CD4-positive, alpha-beta memory T cell (primary cell): ENCODE measurements at places on chromosomes 11 and 22. TPM values are rescaled to one million over a fixed set of nuclear protein-coding genes. Genes with fewer than 3 reads are reported as not detected.

The VEGFB gene
- total RNA-seq: 97.3 TPM

The VWCE gene
- 0.38 TPM for total RNA-seq

The EED gene
- total RNA-seq: 51.0 TPM

The OR51B5 gene
- total RNA-seq: not detected

The ESAM gene
- total RNA-seq: 1.5 TPM

The LRRN4CL gene
- 0.11 TPM for total RNA-seq

The OR6A2 gene
- total RNA-seq: not detected

DNA sequence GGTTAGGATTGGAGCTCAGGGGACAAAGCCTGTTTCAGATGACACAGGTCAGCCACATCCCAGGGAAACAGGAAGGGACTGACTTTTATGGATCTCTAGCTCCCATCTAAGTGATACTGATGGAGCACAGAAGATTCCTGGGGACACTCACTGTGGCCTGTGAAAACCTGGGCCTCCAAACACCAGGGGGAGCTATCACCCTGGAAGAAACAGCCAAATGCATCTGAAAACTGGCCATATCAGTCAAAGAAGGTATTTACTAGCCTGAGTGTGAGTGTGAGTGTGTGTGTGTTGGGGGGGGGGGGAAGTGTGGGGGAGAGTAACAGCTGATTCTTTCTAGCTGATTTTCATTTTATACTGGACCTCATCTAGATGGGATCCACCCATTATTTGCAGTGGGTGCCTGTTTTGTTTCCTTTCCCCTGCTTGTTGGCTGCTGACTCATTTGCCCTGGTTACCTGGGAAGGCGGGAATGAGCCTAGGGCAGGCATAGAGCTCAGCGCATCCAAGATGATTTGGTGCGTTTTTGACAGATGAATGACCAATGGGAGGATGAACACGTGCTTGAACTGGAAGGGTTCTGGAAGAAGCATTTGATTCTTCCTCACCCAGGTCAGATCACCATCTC is 284.0 kb downstream of the KIRREL3 start:
- DNase-seq: no peak

DNA sequence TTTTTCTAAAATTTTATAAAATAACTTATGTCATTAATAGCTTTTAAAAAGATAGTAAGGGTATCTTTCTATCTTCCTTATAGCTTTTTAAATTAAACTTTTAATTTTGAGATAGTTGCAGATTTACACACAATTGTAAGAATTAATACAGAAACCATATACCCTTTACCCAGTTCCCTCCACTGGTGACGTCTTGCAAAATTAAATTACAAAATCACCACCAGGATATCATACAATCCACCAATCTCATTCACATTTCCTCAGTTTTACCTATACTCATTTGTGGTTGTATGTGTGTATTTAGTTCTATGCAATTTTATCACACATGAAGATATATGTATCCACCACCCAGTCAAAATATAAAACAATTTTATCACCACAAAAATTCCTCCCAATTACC is 10.0 kb downstream of the SBF2 start:
- no peak for DNase-seq

DNA sequence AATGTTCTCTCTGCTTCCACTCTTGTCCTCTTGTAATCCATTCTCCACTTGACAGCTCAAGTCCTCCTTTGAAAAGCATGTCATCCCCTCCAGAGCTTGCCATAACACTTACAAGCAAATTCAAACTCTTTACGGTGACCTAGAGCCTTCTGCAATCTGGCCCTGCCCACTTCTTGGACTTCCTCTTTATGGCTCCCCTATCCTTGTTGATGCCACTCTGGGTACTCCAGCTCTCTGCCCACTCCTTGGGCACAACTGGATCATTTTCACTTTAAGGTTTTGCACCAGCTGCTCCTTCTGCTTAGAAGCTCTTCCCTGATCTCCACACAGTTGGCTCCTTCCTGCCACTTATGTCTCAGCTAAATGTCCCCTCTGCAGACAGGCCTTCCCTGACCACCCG is 217.9 kb downstream of the DSCAML1 start:
- DNase-seq: no peak

GRCh38 chr11:3867209-3868091 is 12.0 kb downstream of the STIM1 start:
- no peak for DNase-seq

DNA sequence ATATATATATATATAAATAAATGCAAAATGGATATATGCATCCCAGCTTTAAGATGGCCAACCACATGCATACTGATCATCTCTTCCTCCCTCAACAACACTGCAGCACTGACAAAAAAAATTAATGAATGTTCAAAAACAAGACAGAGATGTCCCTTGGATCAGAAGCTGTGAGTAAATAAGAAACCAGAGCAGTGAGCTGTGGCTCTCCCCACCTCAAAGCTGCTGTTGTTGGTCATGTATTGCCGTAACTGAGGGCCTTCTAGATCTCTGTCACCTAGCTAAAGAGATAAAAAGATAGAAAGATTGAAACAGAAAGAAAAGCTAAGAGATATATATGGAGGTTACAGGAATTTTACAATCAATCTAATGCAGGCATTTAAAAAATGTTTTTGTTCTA is 15.5 kb upstream of the TMEM135 start:
- no peak for DNase-seq

GRCh38 chr11:118914987-118915386 is 10.7 kb downstream of the BCL9L start:
- DNase-seq: no peak

- DNase-seq: no peak
Measured at GRCh38 chr22:46119093-46119728, 31.1 kb upstream of the PPARA start.

DNA sequence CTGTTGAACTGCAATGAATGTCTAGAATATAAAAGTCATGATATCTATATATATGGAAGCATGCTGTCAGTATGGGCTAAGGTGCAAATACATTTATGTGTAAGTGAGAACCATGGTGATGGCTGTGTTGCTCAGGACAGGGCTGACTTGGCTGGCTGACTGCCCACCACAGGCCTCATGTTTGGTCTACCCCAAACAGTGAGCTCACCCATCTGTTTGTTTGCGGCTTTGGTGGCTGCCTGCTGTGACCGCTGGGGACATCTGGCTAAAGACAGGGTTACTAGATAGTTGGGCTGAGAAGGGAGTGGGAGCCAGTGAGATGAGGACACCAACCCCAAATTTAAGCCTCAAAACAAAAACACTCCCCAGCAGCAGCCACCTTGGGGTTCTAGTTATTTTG is 6.3 kb downstream of the CD44 start:
- DNase-seq: no peak

DNA sequence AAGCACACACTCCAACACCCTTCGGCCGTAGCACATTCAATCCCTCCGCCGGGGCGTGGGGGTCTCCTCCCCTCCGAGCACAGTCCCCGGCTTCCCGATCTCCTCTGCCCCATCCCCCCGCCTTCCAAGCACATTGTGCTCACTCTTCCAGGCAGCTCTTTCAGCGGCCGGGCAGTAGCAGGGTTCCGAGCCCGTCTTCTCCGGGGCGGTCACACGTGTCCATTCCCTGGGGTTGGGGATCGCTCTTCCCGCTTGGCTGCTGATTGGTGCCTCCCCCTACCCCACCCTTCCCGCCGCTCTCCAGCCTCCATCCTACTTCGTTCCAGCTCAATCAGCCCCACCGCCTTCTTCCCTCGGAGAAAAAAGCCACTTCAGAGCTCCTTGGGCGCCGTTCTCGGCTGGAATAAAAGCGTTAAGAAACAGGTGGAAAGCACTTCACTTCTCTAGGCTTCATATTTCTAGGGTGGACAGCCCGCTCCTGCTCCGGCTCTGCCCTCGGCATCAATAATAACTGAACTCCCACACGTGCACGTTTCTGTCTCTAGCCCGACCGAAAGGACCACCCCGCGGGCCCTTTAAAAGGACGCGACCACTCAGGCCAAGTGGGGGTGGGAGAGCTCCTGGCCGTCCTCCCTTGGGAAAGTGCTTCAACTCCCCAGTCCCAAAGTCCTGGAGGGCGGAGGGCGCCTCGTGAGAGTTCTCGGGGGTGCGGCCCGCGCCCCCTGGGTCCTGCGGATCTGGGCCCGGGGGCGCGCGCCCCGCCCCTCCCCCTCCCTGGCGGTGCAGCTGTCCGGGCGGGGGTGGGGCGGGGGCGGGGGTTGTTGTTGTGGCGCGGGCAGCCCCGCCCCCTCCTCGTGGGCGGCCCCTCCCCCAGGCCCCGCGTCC is 464 bp upstream of the CECR2 start:
- DNase-seq: no peak

GRCh38 chr11:116661056-116661455 is 111.7 kb downstream of the BUD13 start:
- no peak for DNase-seq

GRCh38 chr11:69105461-69106030 is 50.2 kb upstream of the SMIM38 start:
- no peak for DNase-seq

DNA sequence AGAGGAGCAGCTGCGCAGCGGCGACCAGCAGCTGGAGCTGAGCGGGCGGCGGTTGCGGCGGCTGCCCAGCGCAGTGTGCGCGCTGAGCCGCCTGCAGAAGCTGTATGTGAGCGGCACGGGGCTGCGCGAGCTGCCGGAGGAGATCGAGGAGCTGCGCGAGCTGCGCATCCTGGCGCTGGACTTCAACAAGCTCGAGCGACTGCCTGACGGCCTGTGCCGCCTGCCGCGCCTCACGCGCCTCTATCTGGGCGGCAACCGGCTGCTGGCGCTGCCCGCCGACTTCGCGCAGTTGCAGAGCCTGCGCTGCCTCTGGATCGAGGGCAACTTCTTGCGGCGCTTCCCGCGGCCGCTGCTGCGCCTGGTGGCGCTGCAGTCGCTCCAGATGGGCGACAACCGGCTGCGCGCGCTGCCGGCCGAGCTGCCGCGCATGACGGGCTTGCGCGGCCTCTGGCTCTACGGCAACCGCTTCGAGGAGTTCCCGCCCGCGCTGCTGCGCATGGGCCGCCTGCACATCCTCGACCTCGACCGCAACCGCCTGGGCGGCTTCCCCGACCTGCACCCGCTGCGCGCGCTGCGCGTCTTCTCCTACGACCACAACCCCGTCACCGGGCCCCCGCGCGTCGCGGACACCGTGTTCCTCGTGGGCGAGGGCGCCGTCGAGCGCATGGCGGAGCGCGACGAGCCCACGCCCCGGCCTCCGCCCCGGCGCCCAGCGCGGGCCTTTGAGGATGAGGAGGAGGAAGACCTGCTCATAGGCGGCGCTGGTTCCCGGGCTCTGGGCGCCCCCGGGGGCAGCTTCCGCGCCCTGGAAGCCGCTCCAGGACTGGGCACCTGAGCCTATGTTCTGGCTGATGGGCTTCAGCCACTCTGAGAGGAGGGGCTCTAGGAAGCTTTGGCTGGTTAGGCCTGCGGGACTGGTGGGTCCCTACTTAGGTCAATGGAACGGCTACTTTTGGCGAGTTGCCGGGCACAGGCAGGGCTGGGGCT is 787 bp downstream of the LRRC10B start:
- peak; percentile 65 for DNase-seq

DNA sequence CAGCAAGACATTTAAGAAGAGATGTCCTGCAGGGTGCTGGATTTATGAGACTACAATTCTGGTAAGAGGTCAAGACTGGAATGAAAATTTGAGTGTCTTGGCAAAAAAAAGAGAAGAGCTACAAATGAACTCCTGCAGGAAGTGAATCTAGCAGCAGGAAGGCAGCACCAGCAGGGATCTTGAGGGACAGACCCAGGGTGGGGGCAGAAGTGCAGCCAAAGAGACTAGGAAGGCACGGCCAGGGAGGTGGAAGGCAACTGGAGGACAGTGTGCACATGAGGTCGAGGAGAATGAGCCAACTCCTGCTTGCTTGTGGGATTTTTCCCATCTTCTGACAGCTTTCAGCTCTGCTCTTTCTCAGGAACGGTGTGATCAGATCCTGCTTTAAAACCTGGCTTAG is 263.2 kb downstream of the BUD13 start:
- DNase-seq: no peak
